ENCODE measurements at places on chromosomes 7 and 10.

DNA sequence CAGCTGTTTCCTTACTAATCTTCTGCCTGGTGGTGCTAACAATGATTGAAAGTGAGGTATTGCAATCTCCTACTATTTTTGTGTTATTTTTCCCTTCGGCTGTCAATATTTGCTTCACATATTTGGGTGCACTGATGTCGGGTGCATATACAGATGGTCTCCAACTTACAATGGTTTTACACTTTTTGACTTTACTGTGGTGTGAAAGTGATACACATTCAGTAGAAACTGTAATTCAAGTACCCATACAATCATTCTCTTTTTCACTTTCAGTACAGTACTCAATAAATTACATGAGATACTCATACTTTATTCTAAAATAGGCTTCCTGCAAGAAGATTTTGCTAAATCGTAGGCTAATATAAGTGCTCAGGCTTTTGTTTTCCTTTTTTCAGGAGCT is 73.2 kb downstream of the RNF216 start:
- DNase-seq, result no peak

- DNase-seq, result no peak
Measured at GRCh38 chr7:37342688-37343471, 105.8 kb downstream of the ELMO1 start.

DNA sequence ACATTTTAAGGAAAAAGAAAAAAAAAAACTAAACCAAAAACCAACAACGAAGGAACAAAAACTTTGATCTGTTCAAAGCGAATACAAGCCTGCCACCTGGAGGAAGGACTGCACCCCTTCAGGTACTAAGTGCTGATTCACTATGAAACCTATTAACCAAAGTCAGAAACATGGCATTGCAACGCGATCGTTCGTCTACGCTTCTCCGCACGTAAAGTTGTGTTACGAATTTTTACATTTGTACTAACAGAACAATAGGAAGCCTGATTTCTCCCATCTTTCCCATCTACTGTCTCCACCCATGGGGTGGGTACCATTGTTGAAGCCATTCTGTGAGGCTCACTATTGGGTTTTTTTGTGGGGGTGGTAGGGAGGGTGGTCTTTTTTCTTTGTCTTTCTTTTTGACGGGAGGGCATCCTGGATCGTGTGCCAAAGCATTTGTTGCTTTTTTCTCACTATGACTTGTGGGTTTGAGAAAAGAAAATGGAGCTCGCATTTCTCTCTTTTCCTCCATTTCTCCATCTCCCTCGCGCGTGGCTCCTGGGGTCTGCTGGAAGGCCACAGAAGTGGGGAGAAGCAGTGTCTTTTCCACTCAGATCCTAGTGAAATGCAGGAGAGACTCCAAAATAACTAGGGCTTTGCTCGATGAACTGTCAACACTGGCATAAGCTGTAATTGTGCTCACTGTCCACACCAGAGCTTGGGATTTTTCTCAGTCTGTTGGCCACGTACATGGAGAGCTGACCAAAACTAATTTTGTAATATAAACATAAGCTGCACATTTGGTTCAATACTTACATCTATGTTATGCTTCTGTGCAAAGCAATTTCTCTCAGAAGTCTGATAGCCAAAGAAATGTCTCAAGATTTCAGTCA is 100.9 kb upstream of the YAE1 start:
- DNase-seq, result peak; percentile 78

DNA sequence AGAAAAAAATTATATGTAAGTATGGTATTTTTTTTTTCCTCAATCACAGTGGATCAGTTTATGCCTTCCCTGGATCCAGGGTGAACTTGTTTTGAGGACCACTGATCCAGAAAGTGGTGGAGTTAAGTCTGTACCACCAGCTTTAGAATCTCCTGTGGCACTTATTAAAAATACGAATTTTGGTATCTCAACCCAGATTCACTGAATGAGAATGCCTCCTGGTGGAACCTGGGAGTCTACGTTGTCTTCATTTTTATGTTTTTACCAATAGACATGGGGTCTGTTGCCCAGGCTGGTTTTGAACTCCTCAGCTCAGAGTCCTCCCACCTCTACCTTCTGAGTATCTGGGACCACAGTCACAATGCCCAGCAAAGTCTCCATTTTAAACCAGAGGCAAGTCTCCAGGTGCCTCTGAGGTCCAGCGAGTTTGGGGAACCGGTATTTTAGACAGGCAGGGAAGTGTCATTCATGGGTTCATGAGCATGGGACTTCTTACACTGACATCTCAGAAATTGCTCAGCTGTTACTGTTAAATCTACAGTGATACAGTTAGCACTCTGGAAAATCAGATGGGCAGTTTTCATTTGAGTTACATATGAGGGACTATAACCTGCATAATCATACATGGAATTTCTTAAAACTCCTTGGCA is 200.9 kb downstream of the AUTS2 start:
- DNase-seq, result no peak

- DNase-seq, result no peak
Measured at GRCh38 chr10:118209215-118209614, 132.9 kb downstream of the FAM204A start.

GRCh38 chr10:69051303-69051702 is 36.6 kb upstream of the SRGN start:
- DNase-seq, result no peak

DNA sequence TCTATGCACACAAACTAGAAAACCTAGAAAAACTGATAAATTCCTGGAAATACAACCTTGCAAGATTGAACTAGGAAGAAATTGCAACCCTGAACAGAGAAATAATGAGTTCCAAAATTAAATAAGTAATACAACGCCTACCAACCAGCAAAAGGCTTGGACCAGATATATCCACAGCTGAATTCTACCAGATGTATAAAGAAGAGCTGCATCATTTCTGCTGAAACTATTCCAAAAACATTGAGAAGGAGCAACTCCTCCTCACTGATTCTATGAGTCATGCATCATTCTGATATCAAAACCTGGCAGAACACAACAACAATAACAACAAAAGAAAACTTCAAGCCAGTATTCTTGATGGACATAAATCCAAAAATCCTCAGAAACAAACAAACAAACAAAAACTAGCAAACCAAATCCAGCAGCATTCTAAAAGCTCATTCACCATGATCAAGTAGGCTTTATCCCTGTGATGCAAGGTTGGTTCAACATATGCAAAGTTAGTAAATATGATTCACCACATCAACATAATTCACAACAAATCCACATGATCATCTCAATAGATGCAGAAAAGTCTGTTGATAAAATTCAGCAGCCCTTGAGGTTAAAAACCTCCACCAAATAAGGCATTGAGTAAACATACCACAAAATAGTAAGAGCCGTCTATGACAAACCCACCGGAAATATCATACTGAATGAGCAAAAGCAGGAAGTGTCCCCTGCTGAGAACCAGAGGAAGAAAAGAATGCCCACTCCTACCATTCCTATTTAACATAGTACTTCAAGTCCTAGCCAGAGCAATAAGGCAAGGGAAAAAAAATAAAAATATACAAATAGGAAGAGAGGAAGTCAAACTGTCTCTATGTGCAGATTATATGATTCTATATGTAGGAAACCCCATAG is 98.2 kb downstream of the PCDH15 start:
- DNase-seq, result no peak

DNA sequence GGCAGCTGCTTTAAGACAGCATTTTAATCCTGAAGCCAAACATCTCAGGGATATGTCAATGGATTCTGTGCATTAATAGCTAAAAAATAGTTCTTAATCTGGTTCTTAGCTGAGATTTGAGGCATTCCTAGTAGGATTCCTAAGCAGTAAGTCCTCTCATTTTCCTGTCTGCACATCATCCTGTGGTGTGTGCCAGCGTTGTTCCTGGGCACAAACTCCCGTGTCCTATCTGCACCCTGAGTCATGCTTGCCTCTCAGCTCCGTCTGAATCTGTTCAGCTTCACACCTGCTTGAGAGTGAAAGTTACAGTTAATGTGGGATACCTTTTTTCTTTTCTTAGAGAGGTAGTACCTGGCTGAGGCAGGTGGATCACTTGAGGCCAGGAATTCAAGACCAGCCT is 19.5 kb downstream of the BAG3 start:
- DNase-seq, result peak; percentile 2

GRCh38 chr10:76297780-76298281 is 866.4 kb downstream of the LRMDA start:
- peak; percentile 46 for DNase-seq

GRCh38 chr10:108653531-108653930 is 1269.8 kb downstream of the XPNPEP1 start:
- DNase-seq, result no peak

DNA sequence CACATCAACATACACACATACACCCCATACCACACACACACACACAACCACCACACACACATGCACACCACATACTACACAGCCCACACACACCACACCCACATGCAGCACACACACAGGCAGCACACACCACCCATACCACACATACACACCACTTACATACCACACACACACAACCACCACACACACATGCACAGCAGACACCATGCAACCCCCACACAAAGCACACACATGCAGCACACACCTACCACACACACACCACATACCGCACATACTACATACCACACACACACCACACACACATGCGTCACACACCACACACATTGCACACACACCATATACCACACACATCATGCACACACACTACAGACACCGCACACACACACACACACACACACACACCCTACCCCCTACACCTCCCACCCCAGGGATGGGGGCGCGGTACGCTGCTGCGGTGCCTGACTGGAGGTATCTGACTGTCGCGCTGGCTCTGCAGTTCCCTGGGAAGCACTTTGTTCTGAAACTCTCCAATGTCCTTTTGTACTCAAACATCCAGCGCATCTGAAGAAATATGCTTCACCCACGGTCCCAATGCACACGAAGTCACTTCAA is 5.4 kb upstream of the TRPV6 start:
- DNase-seq, result no peak

DNA sequence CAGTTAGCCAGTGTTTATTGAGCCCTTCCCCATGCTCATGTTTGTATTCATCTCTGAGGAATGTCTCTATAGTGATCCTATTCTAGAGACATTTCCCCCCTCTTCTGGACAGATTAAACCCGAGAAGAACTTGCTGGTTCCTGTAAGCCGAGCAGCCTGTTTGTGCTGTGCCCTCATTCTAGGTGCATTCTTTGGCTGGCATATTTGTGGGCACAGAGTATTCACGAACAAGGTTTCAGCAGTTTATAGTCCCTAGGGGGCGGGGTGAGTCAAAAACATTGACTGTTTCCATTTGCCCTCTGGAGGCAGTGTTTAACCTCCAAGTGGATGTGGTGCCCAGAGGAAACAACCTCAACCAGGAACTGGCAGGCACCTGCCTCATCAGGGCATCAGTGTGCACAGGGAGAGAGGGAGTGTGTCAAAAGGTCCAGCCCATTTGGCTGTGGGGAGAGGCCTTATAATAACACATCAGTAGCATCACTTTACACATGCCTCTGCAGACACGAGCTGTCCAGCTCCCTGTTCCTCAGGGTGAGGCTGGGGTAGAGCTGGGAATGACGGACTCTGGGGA is 273.3 kb upstream of the LRGUK start:
- DNase-seq, result peak; percentile 61

GRCh38 chr7:5424749-5425506 is 1.3 kb upstream of the TNRC18 start:
- peak; percentile 52 for DNase-seq

DNA sequence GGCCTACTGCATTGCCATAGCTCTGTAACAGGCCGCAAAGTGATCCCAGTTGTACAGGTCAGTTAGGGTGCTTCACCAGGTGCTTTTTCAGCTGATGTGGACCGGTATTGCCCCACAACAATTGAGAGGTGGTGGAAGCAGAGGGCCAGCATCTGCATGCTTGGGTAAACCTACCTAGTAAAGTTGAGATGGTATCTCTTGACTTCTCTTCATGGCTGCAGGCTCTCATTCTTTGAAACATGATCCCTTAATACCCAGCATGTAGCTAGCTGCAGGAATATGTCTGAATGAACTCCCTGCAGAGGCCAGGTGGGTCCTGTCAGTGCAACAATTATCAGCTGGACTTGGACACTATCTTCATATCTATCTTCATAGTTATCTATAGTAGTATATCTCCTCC is 60.7 kb upstream of the CCDC6 start:
- no peak for DNase-seq

GRCh38 chr10:373526-374309 is 238.5 kb downstream of the ZMYND11 start:
- peak; percentile 71 for DNase-seq

- DNase-seq, result peak; percentile 63
Measured at GRCh38 chr7:69751026-69751425, 152.8 kb downstream of the AUTS2 start.

- DNase-seq, result no peak
Measured at GRCh38 chr10:88386204-88386788, 196.8 kb downstream of the RNLS start.

- no peak for DNase-seq
Measured at GRCh38 chr10:6558272-6558671, 21.8 kb downstream of the PRKCQ start.

DNA sequence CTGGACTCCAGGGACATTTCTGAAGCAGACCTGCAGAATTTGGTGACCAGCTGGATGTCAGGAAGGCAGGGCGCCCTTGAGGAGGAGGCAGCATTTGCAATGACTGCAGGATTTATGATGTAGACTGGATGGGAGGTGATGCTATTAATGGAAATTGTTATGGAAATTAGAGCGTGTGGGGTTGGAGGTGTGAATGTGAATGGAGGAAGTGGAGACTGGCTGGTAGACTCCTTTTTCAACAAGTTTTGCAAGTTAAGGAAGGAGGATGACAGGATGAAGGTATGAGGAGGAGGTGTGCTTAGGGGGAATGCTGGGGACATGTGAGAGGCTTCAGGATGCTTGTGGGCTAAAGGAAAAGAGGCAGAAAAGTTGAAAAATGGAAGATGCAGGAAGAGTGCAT is 137.0 kb downstream of the TMEM178B start:
- no peak for DNase-seq

DNA sequence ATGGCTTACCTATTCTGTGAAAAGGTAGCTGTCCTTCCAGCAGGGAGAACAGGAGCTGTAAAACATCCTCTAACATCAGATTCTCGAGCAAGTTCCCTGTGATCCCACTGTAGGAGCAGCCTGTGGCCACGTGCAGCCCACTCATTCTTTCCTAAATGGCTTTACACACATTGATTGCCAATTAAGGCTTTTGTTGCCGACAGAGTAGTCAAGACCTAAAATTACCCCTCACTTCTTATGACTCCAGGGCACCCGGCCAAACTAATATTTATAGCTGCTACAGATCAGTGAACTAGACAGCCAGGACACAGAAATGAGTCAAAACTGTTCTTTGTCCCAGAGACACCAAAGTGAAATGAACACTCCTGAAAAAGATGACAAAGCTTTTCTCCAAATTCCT is 832.1 kb downstream of the SORCS3 start:
- peak; percentile 12 for DNase-seq
